ENCODE measurements at places on chromosomes 5 and 9.

GRCh38 chr5:76408104-76408654 is 5.1 kb downstream of the IQGAP2 start:
- no peak for DNase-seq

- peak; percentile 17 for DNase-seq
Observed at GRCh38 chr5:173781816-173782670, 106.1 kb upstream of the CPEB4 start.

- DNase-seq: no peak
Observed at GRCh38 chr9:87887661-87888480, 5.2 kb downstream of the SPATA31E1 start.

- no peak for DNase-seq
Observed at GRCh38 chr9:77833561-77834429, 185.7 kb upstream of the GNA14 start.

- DNase-seq: no peak
Observed at GRCh38 chr5:173234129-173234790, 746 bp downstream of the NKX2-5 start.

- DNase-seq: no peak
Observed at GRCh38 chr5:158614951-158615350, 484.8 kb downstream of the EBF1 start.

- DNase-seq: no peak
Observed at GRCh38 chr5:1750469-1750868, 49.2 kb downstream of the MRPL36 start.

GRCh38 chr9:94478755-94479730 is 75.8 kb upstream of the PCAT7 start:
- DNase-seq: no peak

DNA sequence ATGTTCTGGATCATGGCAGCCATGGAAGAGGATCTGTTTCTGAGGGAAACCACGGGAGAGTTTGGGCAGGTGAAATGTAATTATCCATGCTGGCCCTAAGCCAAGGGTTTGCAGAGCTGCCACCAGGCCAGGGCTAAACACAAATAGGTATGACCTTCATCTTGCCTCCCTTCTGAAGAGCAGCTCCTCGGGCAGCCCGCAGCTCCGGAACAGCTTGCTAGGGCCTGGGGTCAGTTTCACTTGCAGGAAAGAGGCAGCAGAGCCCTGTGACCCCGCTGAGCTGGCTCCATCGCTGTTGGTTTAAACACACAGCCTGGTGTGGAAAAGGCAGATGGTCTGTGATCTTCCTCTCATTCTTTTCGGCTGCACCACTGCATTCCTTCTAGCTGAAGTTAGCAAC is 141.4 kb downstream of the TMEM38B start:
- no peak for DNase-seq

GRCh38 chr5:5089895-5090649 is 50.1 kb upstream of the ADAMTS16 start:
- no peak for DNase-seq

DNA sequence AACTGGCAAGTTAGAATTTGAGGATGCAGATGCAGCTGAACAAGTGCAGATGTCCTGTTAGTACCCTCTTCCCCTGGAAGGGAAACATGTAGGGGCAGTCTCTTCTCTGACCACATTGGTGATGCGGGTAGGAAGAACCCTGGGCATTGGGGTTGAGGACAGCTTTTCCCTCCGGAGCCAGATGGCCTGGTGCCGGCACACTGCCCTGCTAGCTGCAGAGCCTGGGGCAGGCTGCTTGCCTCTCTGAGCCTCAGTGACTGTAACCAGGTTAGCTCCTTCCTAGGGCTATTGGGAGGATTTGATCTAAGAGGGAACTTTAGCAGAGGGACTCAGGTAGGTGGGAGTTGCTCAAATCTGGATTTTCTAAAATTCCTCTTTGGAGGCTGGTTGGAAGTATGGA is 148.4 kb downstream of the HSPA4 start:
- DNase-seq: no peak

GRCh38 chr5:6604946-6605345 is 27.9 kb downstream of the NSUN2 start:
- no peak for DNase-seq

DNA sequence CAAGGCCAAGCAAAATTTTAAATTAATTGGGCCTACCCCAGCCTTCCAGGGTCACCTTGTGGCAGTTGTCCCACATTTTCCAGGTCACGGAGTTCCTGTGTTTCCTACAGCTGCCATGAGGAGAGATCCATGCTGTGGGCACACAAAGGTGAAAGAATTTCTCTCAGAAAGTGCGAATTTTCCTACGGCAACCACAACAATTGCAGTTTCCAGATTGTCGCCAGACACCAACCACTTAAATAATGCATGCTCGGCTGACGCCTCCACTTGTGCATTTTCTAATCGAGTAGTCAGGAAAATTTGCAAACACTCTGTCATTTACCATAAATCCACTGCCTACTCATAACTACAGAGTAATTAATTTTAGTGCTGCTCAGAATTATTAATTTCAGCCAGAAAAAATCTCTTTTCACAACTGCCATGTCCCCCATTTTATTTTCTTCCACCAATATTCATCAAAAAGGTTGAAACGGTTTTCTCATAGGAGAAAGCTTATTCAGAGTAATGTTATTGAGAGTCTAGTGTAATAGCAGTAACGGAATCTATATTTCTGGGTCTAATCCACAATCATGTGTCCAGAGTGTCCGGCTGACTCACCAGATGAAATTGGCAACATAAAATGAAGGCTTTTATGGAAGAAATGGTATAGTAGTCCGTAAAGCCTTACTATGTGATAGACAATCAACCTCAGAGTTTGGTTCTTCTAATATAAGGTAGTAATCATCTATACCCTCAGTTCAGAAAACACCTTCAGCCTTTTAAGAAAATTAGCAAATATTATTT is 389.8 kb downstream of the NR2F1-AS1 start:
- DNase-seq: no peak

DNA sequence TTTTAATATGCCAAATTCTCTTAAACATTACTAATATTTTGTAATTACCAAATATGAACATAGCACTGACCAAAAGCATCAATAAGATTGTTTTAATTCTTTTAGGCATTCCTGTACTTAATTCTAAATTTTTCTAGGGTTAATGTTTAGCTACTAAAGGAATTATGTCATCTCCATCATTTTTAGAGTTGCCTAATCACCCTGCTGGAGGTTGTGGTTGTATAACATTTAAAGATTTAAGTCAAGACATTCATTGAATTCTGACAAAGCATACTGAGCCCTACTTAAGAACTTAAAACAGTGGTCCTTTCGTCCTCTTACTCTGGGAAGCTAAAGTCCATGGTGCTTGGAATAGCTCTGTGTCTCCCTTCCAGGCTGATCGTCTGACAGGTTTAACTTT is 28.1 kb upstream of the DAB2 start:
- no peak for DNase-seq

- DNase-seq: no peak
Observed at GRCh38 chr5:1026700-1027621, 18.4 kb downstream of the NKD2 start.

- no peak for DNase-seq
Observed at GRCh38 chr5:15646371-15646770, 146.4 kb downstream of the FBXL7 start.

- no peak for DNase-seq
Observed at GRCh38 chr9:6931913-6932312, 174.1 kb downstream of the KDM4C start.

DNA sequence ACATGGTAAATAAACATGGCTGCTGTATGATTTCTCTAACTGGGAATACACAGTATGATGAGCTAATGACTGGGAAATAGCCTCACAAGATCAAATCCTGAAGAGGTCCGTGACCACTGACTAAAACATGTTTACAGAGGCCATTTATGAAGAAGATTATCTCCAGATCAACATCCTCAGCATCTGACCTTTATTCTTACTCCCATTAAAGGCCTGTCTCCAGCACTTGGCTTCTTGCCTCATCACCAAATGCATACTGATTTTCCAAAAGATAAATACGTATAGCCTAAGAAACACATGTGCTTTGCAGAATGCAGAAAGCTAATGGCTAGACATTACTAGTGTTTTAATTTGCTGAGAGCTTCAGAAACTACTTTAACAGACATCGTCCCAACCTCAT is 108.0 kb upstream of the TSLP start:
- no peak for DNase-seq

GRCh38 chr5:93034621-93035590 is 546.1 kb downstream of the NR2F1-AS1 start:
- no peak for DNase-seq
